Activated CD4-positive, CD25-positive, alpha-beta regulatory T cell treated with anti-CD3 and anti-CD28 coated beads, Interleukin-2, amount 50 U/mL, for 24 hours (primary cell): ENCODE measurements at places on chromosomes 16 and 17.
A peak's percentile ranks its signal among the peaks of the same experiment; 100 is the strongest.

DNA sequence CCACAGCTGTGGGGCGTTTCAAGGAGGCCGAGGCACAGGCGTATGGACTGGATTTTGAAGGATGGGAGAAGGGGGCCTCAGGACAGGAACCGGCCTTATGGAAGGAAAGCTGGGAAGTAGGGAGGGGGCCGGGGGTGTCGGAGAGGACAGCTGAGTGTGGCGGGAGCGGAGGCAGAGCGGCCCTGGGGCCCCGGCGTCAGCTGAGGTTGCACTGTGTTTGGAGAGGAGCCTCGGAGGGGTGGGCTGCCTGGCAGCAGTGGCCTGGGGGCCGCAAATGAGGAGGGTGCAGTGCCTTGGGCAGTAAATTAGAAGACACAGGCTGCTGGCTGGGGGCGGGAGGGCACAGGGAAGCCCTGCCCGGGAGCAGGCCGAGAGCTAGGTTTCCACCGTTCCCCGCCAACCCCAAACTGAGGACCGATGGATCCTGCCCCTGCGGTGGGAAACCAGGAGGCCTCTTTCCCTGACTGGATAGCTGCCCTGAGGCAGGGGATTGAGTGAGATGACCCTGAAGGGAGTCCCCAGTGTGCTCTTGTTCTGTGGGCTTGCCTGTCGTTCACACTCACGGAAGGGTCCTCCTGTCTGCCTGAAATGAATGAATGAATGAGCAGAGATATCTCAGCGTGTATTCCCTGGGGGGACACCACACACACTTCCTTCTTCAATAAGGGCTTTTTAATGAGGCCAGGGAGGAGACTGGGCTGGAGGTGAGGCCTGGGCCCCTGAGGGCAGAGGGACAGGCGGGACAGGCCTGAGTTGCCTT, 18.4 kb downstream of the FOXJ1 start:
- ATAC-seq = no peak

GRCh38 chr17:35236821-35237220, 6.1 kb upstream of the SLFN5 start:
- no peak for ATAC-seq

DNA sequence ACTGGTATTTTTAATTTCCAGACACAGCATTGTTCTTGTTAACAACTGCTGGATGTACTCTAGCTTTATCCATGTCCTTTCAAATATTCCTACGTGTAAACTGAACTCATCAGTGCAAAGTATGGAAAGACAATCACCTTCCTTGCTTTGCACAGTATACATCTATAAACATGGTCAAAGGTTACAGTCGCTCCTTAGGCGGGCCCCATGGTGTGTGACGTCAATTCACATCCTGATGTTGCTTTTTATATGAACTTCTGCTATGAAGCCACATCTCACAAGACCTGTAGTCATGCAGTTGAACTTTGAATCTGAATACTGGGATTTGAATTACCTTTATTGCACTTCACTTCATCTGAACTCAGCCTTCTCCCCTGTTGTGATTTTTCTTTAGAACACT, 447.6 kb upstream of the PSMD7 start:
- ATAC-seq = no peak

- no peak for ATAC-seq
Measured at GRCh38 chr16:17461951-17462729, 8.6 kb downstream of the XYLT1 start.

- ATAC-seq = no peak
Measured at GRCh38 chr17:68222606-68223005, 25.2 kb upstream of the AMZ2 start.

- no peak for ATAC-seq
Measured at GRCh38 chr16:29321000-29321393, 85.5 kb downstream of the NPIPB11 start.

DNA sequence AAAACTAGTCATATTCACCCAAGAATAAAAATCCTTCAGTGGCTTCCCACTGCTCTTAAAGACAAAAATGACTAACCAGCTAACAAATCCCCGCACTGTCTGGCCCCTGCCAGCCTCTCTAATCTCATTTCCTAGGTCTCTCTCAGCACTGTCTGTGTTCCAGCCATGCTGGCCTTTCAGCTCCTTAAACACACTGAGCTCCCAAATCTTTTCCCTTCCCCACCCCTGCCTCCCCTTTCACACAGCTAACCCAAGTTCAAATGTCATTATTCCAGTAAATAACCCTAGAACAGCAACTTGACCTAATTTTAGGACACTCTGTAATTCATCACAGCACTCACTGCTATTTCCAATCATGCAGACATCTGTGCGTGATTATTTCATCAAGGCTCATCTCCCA, 7.8 kb downstream of the SHCBP1 start:
- no peak for ATAC-seq

- no peak for ATAC-seq
Measured at GRCh38 chr17:10646392-10646990, 10.6 kb downstream of the MYH3 start.

DNA sequence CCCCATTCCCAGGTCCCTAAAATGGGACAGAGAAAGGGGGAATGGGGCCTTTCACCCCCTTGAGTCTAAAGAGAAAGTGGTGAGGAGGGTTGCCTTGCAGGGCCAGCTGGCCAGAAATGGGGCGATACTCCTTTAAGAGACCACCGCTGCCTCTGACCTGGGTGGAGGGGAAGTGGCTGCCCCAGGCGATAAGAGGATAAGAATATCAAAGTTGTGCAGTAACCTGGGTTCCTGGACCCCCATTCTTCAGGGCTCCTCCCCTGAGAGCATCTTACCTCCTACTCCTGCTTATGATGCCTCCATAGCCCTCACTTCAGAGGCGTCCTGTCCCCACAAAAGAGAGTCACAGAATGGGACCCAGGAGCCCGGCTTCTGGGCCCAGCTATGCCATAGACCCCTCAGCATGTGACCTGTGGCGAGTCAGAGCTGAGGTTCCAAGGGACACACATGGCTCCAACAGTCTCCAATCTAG, 5.2 kb upstream of the TSPOAP1 start:
- no peak for ATAC-seq

DNA sequence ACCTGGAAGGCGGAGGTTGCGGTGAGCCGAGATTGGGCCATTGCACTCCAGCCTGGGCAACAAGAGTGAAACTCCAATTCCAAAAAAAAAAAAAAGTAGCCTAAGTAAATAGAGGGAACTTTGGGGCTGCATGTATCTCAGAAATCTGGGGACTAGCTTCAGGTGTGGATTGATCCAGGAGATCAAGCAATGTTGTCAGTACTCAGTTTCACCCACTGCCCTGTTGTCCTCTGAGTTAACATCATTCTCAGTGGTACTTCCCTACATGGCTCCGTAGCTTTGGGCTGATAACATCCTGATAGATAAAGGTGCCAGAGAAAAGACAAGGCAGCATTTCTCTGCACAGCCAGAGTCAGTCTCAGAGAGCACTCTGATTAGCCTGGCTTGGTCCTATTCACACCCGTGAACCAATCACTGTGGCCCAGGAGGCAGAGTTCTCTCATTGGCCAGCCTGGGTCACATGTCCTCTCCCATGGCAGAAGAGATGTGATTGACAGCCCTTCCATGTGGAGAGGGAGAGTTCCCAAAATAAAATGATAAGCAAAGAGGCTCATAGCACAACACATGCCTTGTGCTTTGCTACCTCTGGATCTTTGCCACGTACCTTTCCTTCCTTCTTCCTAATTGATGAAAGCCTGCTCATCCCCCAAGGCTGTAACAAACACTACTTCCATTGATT, 99.6 kb downstream of the ABCC1 start:
- ATAC-seq = no peak

DNA sequence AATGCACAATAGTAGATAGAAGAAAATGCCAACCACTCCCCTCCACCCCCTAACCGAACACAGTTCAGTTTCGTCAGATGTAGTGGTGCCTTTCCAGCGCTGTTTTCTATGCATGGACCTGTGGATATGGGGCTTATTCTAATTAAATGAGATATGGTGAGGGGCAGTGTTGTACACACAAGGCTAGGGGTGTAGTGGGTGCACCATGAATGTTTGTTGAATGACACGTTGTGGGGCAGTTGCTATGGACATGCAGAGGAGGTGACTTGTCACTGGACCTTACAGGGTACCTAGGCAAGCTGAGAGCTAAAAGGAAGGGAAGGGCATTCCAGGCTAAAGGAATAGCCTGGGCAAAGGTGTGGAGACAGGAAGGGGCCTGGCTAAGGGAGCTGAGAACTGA, 3.4 kb downstream of the PDK2 start:
- ATAC-seq = no peak

DNA sequence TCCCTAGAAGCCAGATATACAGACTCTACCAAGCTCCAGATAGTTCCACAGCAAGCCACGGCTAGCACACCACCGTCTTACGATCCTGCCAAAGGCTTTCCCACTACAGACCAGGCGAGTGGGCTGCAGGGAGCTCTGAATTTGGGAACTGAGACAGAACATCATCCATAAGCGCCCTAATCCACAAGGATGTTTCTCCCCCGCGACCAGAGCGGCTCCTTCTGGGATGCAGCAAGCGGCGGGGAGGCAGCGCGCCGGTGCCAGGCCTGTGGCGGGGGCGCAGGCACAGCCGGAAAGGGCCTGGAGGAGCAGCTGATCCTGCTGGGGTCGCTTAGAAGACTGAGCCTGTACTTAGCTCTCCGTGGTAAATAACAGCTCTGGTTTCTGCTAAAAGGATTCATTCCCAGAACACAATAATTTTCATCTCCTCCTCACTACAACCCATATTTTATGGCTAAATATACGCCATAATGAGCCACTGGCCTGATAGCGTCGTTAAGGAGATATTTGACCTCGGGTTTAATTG, 16.2 kb upstream of the FOXF1 start:
- ATAC-seq = no peak

GRCh38 chr16:3214904-3215600, 19.9 kb downstream of the ZNF200 start:
- peak; percentile 78 for ATAC-seq

- no peak for ATAC-seq
Measured at GRCh38 chr17:27532269-27533263, 76.3 kb downstream of the KSR1 start.

DNA sequence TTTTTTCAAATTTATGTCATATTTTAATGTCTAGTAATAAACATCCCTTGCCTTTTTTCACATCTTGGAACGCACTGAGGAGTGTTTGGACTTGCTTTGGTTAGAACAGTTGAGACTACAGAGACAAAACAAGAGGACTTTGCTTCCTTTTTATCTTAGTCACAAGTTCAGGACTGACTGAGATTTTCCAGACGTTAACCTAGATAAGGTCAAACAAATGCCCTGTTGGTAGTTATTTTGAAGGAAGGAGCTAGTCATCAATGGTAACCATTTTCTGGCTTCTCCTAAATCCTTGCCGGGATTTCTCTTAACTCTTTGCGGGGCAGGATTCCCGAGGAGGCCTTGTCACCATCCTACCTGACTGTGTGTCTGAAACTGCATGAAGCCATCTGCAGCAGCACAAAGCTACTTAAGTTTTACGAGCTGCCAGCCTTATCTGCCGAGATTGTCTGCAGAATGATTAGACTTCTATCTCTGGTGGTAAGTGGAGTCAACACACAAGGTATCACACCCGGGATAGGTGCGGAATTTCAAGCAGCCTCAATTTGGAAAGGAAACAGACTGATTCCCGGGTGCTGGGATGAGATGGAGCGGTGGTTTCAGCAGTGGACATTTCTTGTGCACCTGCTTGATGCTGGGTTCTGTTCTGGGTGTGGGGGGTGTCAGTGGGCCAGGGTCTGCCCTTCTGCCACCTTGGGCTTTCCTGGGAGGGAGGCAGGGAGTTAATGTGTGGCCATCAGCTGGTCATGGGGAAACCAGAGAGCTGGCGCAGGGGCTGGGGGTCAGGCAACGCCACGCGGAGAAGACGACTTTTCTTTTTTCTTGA, 48.3 kb downstream of the RNF213 start:
- ATAC-seq = no peak

DNA sequence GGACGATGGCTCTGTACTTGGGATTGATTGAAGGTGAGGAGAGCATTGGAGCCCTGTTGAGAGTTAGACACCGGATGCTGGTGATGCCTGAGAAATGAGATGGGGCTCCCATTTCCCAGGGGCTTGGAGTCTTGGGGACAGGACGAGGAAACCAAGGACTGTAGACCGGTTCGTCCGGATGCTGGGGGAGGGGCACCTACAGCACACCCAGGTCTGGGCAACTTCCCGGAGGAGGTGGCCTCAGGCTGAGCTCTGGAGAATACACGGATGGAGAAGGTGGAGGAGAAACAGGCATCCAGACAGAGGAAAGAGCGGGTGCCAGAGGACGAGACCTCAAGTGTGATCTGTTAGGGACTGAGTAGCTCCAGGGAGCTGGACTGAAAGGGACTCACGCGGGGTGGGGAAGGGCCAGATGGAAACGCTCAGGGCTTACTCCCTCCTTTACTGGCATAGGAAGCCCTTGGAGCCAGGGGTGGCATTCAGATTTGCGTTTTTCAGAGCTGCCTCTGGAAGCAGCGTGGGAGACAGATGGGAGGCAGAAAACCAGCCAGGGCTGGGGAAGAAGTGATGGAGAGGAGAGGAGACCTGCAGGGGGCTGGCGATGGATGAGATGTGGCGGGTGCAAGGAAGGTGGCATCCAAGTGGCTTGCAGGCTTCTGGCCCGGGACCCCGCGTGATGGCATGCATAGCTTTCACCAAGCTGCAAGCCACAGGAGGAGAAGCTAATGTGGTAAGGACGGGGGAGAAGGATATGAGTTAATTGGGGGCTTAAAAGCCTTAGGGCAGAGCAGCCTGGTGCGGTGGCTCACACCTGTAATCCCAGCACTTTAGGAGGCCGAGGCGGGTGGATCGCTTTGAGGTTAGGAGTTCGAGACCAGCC, 8.3 kb downstream of the C1QTNF1 start:
- ATAC-seq = no peak

DNA sequence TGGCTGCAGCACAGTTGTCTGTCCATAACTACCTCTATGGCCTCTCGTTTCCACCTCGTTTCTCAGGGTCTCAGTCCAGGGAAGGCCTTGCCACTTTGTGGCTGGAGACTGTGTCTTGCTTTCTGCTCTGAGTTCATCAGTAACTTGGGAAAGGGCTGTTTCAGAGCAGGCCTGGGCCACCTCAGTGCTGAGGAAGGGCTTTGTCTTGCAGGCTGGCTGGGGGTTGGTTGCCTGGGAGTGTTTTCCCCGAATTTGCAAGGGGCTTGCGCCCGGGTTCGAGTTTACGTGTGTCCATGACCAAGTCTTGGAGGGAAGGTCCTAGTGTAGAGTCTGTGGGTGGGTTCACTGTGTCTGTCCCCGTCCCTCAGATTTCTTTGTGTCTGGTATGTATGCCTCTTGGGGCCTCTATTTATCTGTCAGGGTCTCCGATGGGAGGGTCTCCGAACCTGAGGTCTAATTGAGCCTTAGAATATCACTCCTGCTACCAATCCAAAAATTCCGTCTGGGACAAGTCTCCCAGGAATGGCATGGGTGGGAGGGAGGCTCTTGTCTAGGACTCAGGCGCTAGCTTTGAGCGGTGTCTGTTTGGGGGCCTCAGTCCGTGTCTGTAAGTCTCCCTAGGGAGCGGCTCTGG, 594 bp upstream of the TGFB1I1 start:
- no peak for ATAC-seq

DNA sequence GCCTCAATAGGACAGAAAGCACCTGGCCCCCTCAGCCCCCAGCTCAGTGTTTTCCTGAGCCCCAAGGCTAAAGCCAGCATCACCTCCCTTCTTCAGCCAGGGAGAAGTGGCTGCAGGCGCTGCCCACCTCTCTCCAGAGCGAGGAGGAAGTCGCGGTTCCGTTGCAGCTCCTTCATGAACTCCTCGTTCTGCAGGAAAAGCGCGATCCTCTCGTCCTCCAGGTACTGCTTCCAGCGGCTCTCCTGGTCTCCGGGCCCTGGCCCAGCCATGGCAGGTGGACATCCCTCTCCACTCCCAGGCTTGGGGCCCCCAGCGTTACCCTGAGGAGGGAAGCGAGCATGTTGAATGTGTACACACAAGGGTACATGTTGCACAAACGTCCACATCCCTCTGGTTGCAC, 22.7 kb upstream of the MRPS23 start:
- ATAC-seq = no peak

GRCh38 chr17:73320601-73321264, 8.9 kb upstream of the CDC42EP4 start:
- no peak for ATAC-seq
